ENCODE measurements at places on chromosomes 6 and 20.

DNA sequence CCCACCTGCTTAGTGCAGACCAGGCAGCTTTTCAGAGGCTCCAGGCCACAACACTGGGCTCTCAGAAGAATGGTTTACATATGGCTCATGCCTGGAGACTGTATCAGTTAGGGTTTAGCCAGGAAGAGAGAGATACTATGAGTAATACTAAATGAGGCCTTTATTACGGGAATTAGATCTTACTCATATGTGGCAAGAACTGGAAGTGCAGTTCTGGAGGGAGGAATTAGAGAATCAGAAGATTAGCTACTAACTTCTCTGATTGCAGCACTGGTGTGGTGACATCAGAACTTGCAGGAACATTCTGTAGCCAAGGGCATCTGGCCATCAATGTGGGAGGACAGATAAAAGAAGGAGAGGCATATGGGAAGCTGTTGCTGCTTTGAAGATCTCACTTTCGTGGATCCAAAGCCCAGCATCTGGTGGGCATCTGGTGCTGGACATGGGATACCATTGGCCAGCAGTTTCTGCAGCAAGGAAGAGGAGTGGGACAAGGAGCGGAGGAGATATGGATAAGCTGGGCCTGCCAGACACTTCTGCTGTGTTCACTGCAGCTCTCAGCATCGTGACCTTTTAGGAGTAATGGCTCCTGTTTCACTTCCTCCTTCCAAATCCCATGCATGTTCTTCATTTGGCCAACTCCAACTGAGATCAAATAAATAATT is 248.5 kb downstream of the BTBD3 start:
- DNase-seq = peak; percentile 25

- DNase-seq = no peak
These were observed 569.0 kb downstream of the KIF16B start for GRCh38 chr20:16004108-16004854.

DNA sequence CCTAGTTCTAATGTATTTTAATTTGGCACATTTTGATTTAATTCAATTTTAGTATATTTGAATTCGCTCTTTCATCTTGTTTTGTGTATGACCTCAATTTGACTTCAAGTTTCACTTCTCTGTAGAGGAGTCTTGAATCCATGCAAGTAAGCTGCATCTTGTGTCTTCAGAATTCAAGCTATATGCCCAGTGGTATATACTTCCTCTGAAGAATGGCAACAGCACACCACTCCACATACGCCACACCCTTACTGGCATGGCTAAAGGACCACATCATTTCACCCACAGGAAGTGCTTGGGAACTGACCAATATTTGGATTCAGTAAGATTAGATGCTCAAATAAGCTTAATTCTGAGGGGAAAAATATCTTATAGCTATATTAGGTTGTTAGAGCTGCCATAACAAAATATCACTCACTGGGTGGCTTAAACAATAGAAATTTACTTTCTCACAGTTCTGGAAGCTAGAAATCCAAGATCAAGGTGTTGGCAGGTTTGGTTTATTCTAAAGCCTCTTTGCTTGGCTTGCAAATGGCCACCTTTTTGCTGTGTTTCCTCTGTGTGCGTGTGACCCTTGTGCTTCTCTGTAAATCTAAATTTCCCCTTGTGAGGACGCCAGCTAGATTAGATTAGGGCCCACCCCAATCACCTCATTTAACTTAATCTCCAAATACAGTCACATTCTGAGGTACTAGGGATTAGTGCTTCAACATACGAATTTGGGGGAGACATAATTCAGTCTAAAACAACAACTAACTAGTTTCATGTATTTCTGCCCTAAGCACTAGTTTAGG is 2.8 kb upstream of the ASF1A start:
- DNase-seq = peak; percentile 44

DNA sequence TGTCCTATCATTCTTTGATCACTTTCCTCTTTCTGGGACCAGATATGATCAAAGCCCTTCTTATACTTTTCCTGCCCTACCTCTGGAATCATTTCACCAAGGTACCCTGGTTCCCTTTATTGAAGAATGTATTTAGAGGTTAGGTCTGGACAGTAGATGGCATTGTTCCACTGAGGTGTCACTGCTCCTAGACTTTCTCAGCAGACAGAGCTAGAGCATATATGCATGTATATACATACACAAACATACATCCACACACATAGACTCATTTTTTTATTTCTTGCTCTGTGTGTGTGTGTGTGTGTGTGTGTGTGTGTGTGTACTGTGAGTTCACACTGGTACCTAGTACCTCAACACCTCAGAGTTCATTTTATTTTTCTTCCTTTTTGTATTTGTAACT is 40.9 kb downstream of the PTPRA start:
- no peak for DNase-seq

- no peak for DNase-seq
These were observed 20.9 kb downstream of the UTRN start for GRCh38 chr6:144305985-144306384.

GRCh38 chr6:42769051-42769450 is 12.8 kb upstream of the BICRAL start:
- DNase-seq = no peak

- no peak for DNase-seq
These were observed 39.2 kb upstream of the LTV1 start for GRCh38 chr6:143803769-143804568.

DNA sequence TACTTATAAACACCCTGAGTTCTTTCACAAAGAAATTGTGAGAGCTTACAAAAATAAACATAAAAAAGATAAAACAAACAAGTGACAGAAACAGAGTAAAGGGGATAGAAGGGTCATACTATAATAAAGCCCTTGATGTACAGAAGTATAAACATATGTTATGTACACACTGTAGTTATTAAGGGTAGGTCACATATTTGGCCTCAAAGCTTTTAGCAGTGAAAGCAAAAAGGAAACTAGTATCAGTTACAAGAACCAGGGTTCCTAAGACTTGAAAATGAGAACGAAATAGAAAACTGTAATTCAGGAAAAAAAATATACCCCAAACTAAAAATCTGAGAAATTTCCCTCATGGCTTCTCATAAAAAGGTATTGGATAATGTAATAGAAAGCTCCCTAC is 380.6 kb downstream of the HDGFL1 start:
- DNase-seq = no peak

DNA sequence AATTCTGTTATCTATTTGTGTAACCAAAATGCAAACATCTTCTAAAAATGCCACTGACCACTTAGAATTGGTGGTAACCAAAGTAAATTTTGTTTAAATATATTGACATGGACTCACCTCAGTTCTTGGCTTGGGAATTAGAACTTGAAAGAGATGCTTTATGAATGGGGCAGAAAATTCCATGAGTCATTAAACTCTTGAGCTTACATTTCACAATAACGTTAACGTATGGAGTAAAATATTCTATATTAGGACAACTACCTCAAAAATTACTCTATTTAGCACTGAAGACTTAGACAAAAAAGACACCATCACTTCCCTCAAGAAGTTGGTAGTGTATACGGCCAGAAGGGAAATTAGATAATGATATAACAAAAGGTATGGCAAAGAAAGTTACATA is 752.2 kb upstream of the MARCKS start:
- DNase-seq = no peak

DNA sequence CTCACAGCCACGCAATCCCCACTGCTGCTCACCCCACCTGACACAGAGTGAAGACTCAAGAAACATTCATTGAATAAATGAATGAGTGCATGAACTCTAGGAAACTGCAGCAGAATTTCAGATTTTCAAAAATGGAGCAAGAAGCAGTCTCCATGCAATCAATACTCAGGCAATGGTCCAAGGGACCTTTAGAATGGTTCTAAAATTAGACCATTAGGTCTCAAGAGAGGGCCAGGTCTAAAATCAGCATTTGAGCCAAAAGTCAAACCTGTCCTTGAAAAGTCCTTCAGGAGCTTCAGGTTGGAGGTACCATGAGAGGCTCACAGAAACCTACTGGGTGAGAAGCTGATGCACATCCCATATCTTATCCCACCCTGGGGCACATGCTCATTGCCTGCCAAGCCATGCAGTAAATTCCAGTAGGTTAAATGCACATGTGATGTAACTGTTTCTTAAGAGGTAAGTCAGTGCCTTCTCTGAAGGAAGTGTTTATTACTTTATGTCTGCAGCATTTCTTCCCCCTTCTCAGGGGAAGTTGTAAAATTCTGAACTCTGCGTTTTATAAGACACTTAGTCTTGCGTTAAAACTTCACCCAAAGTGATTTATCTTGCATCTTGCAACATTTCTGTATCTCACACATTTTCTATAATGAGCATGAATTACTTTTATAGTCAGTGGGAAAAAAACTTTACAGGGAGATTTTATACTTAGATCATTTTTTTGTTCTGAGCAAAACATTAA is 126.6 kb downstream of the ADAT2 start:
- no peak for DNase-seq

GRCh38 chr6:154154389-154154967 is 115.4 kb downstream of the OPRM1 start:
- peak; percentile 49 for DNase-seq

DNA sequence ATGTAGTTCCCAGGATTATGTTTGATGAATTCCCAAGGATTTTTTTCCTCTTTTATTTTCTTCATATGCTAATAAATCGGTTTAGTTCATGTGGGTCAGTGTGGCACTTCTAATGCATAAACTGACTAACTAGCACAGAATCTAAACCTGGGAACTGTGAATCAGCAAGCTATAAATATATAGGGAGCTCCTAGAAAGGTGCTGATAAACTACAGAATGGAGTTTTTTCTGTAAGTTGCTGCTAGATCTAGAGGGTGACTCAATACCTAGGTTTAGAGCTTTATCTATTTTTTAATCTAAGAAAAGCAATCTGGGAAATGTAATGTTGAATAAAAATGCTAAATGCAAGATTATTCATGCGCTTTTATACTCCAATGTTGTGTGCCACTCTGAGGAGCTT is 118.8 kb upstream of the PTCHD4 start:
- no peak for DNase-seq

DNA sequence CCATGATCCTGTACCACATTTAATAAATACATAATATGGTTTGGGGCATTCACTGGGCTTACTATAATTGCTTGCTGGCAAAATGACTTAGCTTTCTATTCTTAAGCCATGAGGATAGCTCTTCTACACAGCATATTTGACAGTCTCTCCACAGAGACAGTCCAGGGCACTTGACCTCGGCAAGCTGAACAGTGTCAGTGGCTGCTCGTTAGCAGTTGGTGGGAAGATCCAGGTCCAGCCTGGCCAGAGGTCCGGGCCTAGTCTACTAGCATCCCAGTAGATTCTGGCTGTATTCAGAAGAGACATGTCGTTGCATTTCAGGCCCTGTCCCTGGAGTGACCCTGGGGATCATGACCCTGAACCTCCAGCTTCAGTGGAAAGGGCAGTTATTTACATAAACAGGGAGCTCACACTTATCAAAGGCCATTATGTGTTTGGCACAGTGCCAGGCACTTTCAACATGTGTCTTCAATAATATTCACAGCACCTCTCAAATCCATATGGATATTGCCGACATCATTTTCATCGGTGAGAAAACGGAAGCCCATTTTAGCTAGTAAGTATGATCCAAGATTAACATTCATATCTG is 139.0 kb downstream of the IMPG1 start:
- DNase-seq = no peak

DNA sequence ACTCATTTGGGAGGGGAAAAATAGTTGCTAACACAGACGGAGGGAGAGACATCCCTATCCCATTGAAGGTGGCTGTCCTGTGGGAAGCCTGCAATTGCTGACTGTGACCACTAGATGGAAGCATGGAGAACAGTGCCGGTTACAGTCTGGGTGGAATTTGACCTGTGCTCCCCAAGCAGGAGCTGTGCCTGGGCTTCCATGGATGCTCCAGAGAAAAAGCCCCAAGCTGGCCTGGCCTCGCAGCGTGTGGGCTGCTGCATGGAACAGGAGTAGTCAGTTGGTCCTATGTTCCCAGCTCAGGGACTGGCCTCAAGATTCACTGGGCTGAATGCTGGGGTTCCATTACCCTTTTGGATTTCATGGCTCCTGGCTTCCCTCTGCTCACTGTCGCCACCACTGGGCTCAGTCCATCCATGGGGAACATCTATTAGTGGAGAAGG is 116.3 kb upstream of the CHD6 start:
- peak; percentile 17 for DNase-seq

DNA sequence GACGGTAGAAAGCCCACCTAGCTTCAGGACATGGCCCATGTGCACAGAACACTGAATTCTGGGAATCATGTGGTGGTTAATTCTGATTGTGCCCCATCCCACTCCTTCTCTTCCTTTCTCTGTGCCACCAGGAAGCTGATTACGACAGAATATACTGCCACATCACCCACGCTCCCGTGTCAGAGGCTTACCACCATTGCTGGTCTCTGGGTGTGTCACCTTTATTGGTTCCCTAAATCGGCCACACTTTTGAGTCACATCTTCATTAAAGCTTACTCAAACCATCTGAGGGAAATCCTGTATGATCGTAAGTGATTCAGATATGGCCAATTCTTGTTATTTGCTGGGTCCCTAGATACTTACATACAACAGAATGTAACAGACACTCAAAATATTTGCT is 3.1 kb downstream of the TRMT6 start:
- DNase-seq = peak; percentile 63

- DNase-seq = no peak
These were observed 77.1 kb upstream of the RNF217 start for GRCh38 chr6:124885171-124885570.

GRCh38 chr6:105591053-105591452 is 188.2 kb upstream of the PREP start:
- DNase-seq = no peak

GRCh38 chr20:4830696-4831095 is 109.0 kb downstream of the PRND start:
- no peak for DNase-seq

DNA sequence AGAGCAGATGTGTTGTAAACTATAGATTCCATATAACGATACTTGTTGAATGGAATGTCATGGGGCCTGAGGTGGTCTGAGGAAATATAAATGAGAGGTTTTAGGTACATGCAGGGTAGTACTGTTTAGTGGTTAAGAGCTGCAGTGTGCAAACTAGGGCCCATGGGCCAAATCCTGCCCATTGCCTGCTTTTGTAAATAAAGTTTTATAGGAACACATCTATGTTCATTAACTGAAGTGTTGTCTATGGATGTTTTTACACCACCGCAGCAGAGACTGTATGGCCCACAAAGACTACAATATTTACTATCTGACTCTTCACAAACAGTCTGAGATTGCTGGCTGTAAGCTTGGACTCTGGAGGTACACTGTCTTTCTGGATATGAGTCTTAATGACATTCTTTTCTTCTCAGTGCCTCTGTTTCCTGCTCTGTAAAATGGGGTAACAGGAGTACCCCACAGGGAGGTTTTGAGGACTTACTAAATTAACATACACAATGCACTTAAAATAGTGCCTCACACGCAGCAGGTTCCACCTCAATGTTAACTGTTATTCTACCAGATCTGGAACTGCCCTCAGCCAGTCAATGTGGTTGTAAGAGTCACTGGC is 12.5 kb downstream of the GCM1 start:
- DNase-seq = no peak

GRCh38 chr6:132520953-132521352 is 8.0 kb upstream of the STX7 start:
- no peak for DNase-seq

- no peak for DNase-seq
These were observed 306.4 kb downstream of the CD83 start for GRCh38 chr6:14423955-14424354.

Measured in HL-60 (cell line).